ENCODE measurements at places on chromosomes 11 and 22.
A peak's percentile ranks its signal among the peaks of the same experiment; 100 is the strongest.

DNA sequence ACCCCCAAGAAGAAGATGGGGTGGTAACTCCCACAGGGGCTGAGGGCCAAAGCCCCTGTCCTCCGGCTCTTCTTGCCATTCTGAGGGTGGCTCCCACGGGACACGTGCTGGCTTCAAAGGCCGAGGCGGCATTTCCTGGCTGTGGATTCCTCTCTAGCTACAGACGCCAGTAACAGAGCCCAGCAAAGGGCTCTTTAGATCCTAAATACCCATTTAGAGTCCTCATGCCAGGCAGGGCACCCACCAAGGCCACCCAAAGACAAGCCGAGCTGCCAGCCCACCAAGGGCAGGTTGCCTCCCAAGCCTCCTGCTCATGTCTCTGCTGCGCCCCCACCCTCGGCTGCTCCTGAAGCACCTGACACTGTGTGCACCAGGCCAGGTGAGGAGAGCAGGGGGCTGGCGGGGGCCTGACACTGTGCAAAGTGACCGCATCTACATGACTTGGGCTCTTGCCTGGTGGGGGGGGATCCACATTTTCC lies 5.7 kb downstream of the LRFN4 start:
- no peak for DNase-seq

DNA sequence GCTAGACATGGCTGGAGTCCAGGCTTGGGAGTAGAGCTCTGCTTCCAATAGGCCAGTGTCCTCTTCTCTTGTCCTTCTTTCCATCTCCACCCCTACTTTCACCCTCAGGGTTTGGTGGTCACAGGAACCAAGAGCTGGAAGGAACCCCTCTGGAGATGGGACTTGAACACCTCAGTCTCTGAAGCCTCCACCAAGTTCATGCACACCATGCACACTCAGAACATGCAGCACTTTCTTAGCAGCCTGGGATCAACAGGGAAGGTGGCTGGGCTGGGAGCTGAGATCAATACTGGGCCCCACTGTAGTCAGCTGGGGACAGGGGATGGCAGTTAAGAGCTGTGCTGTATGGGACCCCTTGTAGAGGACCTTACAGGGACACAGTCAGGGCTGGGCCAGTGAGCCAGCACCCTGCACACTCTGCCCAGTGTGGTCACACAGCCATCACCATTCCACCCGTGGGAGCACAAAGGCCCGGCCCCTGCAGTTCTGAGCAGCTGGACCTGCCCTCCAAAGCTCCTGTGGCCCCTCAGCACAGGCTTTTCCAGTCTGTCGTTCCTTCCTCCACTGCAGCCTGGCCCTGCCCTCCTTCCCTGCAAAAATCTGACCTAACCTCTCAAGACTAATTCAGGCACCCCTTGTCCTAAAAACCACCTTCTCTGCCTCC lies 47.7 kb downstream of the GAB4 start:
- DNase-seq, result no peak

DNA sequence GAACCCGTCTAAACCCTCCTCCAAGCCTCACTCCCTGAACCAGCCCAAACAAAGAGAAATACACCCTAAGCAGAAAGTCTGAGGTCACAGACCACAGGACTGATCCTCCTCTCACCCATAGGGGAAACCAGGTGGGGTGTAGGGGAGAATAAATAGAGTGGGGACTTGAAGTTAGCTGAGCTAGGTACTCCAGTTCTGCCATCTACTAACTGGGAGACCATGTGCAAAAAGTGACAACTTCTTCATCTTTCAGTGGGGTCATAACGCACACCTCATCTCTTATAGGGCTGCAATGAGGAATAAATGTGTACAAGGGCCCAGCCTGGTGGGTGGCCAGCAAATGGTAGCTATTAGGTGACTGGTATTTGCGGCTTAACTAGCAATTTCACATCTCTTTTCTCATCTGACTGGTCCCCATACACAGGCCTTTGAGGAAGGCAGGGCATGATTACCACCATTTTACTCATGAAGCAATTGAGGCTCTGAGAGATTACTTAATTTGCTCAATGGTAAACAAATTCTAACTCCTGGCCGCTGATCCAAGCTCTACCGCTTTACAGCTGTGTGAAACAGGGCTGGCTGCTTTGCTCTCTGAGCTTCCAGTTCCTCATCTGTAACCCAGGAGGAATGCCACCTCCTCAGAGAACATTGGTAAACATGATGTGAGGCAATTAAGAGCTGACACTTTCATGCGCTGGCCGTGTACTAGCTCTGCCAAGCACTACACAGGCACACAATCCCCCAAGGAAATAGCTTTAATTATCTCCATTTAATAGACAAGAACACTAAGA lies 16.6 kb downstream of the TBC1D10A start:
- DNase-seq, result peak; percentile 88

DNA sequence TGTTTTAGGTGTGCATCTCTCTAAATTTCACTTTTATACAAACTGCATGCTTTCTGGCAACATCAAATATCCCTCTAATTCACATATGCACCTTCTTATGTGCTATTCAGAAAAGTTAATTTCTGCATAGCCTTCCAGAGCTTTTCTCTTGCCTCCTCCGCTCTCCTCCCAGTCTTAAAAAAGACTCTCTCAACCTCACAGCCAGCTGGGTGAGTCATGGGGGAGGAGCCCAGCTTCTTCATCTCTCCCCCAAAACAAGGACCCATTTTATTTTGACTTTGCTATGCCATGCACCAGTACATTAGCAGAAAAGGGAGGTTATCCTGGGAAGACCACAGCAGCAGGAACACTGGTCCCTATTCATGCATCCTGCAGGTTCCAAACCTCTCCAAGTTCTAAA lies 234.4 kb downstream of the KCNA4 start:
- no peak for DNase-seq

DNA sequence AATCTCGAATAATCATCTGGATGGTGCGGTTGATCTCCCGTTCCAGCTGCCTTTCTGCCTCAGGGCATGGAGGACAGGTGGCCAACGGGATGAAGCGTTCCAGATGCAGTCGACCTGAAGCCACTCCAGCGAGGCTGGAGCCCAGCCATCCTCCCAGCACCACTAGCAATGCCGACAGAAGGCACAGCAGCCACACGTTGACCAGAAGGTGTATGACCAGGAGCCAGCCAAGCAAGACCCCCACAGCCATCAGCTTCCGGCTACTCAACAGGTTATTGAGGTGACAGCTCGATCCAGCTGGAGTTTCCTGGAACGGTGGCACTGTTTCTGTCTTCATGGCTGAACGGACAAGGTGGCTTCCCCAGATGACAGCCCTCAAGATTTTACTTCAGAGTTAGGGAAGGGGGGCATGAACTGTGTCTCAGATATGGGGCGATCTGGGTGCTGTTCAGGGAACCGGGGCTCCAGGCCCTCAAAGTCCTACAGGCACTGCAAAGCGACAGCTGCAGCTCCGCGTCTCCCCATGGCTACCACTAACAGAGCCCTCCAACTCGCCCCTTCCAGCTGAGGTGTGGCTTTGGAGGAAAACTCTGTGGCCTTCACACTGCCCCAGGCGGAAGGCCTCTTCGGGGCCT lies 559 bp downstream of the SNX19 start:
- no peak for DNase-seq

- no peak for DNase-seq
Observed at GRCh38 chr11:68687311-68687710, 3.0 kb downstream of the GAL start.

DNA sequence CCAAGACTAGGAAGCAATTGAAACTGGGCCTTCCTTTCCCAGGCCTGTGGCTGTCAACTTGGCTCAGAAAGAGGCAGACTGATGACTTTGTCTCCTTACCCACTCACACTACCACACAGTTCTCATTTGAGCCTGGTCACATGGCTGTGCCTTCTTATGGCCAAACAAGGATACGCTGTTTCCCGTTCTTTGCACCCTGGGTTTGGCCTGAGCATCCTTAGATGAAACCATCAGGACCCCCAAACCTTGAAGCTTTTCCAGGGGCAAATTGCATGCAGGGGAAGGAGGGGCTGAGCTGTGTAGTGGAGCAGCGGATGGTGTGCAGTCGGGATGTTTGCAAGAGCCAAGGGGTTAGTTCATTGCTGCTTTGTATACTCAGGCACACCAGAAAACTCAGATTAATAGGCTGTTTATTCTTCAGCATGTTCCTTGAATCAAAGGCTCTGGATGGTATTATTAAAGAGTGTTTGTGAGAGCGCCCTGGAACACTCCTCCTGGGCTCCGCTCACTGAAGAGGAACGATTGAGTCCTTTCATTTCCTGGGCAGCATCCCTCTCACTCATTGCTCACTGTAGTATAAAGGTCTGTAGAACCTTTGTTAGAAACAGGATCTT lies 69.8 kb downstream of the ARFGAP2 start:
- DNase-seq, result no peak

All from Jurkat, Clone E6-1 (cell line).